IMR-90 (cell line): ENCODE measurements at places on chromosomes 2 and 18.

- DNase-seq: no peak
These were observed 283.5 kb downstream of the LRATD1 start for GRCh38 chr2:14915983-14916382.

DNA sequence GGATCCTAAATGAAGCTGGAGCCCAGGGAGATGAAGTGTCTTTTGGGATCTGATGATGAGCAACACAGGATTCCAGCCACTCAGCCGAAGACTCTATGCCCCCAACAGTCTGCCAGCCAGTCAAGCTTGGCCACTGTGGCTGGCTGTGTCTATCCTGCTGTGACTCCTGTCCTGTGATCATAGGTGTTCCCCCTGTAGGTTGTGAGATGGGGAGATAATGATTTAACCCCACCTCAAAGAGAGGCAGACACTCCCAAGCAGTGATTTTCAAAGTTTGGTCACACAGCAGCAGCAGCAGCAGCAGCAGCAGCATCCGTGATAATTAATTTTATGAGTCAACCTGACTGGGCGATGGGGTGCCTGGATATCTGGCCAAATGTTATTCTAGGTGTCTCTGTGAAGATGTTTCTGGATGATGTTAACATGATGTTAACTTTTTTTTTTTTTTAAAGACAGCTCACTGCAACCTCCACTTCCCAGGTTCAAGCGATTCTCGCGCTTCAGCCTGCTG lies 21.4 kb upstream of the RHOB start:
- DNase-seq: peak; percentile 74

GRCh38 chr2:162030363-162031190 lies 43.4 kb downstream of the DPP4 start:
- DNase-seq: no peak

DNA sequence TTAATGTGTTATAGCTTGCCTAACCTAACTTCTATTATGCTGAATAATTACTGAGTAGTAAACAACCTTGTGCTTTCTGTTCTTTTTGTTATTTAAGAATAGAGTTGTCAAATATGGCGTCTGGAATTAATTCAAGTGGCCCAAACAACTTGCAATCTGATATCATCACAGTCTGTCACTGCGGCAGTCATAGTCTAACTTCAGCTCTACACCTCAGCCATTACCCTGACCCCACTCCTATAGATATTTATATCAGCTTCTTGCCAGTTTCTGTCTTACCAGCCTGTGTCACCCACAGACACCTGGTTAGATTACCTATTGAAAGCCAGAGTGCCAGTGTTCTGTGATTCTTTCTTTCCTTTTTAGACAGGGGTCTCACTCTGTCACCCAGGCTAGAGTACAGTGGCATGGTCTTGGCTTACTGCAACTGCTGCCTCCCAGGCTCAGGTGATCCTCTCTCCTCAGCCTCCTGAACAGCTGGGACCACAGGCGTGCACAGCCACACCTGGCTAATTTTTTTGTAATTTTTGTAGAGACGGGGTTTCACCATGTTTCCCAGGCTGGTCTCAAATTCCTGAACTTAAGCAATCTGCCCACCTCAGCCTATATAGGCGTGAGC lies 14.1 kb upstream of the KLHL41 start:
- no peak for DNase-seq

- no peak for DNase-seq
These were observed 263.0 kb downstream of the EIPR1 start for GRCh38 chr2:3114406-3115185.

DNA sequence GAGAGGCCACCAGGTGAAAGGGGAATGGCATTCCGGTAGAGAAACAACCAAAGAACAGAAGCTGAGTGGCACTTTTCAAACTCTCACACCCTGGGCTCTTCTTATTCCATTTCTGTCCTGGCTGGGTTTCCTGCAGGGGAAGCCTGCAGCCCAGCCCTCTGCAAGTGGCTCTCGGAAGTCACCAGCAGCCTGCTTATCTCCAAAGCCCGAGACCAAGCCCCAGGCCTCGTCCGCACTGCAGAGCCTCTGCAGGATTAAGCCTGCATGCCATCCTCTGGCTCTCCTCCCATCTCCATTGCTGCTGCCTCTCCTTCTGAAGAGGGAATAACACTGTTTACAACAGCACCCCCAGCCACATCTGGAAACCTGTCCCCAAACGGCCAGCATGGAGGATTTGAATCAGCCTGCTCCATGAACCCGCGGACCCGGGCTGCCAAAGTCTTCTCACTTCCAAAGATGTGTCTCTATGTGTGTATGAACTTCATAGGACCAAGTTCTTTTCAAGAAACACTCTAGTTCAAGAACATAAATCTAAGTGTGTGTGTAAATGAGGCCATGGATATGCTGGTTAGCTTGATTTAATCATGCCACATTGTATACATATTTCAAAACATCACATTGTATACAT lies 54.2 kb downstream of the DIPK1C start:
- no peak for DNase-seq

GRCh38 chr2:204550751-204551511 lies 5.7 kb downstream of the PARD3B start:
- DNase-seq: peak; percentile 96

GRCh38 chr2:195658541-195658890 lies 1.5 kb downstream of the SLC39A10 start:
- DNase-seq: peak; percentile 90

GRCh38 chr2:102069311-102069974 lies 73.1 kb upstream of the IL1R1 start:
- DNase-seq: no peak

- peak; percentile 28 for DNase-seq
These were observed 33.4 kb downstream of the VAPA start for GRCh38 chr18:9947248-9947647.

DNA sequence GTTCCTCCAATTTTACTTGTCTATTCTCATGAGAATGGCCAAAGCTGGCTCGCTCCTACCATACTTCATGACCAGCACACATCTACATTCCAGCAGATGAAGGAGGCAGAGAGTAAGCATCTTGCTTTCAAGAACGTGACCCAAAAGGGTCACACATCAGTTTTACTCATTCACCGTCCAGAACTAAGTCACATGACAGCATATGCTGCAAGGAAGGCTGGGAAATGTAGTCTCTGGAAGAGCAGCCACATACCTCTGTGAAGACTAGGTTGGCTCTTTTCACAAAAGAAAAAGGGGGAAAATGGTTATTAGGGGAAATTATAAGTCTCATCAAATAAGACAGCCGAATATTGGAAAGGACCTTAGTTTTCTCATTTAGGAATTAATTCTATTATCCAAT lies 835.3 kb downstream of the EPHA4 start:
- peak; percentile 3 for DNase-seq

DNA sequence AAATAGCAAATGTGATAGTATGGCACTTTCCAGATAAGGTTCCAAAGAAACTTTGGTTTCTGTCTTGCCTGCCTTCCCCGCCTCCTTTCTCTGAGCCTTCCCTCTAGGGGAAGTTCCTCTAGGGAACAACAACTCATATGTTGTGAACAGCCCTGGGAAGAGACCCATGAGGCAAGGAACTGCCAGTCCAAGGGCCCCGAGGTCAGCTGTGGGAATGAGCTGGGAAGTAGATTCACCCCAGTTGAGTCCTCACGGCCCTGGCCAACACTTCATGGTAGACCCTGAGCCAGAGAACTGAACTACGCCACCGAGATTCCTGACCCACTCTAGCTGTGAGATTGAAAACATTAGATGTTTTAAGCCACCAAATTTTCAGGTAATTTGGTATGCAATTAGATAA lies 154.5 kb upstream of the CCDC68 start:
- DNase-seq: no peak

GRCh38 chr2:17962876-17963275 lies 84.4 kb downstream of the KCNS3 start:
- DNase-seq: peak; percentile 40

- no peak for DNase-seq
These were observed 335 bp downstream of the ERFE start for GRCh38 chr2:238159071-238159539.

- DNase-seq: no peak
These were observed 54.0 kb upstream of the OTX1 start for GRCh38 chr2:62996534-62997186.

DNA sequence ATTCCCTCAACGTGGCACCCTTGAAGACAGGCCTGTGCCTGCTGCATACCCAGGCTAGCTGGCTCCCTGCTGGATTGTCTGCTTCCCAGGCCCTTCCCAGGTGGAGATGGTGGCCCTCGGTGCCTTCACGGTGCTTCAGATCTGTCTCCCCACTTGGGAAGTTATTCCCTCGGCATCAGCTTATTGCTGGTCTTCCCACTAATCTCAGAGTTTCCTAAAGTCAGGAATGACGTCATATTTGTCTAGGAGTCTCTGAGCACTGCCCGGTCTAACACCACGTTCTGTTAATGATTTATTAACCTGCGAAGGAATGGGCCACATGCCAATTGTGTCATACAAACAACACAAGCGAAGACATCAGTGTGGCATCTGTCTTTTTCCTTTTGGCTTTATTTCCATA lies 269.8 kb upstream of the ID2 start:
- no peak for DNase-seq

DNA sequence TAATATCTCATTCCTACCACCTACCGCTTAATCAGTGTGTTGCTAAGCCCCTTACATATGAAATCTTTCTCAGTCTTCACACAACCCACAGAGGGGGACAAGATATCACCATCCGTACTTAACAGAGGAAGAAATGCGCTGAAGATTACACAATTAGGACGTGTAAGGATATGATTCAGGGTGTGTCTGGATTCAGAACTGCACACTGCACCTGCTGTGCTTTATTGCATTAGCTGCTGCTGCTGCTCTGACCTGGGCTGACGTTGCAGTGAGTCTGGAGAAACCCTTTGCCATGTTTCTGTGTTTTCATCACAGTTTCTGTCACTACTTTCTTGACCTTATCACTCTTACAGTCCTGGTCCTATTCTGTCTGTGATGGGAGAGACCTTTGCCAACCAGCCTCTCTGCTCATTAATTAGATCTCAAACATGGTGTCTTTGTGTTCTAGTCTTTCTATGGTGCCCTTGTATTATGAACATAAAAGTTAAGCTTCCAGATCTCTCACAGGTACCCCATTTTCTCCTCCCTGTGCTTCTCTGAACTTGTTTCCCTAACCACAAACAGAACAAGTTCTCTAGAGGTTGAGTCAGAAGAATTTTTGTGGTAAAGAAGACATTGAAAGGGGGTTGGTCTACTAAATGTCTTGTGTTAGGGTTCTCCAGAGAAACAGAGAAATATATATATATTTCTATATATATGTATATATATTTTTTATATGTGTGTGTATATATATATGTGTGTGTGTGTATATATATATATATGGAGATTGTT lies 92.9 kb upstream of the CYP1B1 start:
- DNase-seq: peak; percentile 69

DNA sequence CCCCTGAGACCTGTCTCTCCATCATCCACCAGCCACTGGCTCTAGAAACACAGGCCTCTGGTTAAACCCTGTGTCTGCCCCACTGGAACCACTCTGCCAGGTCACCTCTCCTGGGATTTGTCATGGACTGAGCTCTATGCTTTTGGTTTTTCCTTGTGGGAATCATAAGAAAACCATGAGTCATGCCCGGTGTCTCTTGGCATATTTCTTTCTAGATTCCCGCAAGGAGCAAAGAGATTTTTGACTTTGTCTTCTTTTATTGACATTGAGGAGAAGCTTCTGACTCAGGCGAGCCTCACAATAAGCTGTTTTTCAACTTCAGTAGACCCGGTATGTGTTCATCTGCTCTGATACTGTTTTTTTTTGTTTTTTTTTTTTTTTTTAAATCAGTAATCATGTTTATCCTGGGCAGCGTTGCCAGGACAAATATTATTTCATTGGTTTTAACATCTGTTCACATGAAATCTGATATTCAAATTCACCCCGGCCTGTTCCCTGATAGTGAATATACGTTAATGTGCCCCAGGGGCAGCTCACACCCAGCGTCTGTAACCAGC lies 207.1 kb downstream of the ACKR3 start:
- DNase-seq: peak; percentile 35

DNA sequence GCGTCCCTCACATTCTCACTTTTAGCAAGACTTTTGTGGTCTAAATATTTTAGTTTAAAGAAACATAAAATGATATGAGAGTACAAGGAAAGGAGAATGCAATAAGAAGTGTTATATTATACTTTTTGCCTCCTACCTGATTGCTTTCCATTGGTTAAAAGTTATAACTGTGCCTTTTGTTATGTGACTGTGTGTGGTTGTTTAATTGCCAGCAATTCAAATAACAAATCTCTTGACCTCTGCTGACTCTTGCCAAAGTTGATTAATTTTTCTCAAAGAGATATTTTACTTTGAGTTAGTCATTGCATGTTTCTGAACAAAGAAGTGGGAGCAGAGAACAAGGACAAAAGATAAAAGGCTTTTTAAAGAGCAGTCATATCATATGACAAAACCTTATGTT lies 599.5 kb downstream of the SUCLG1 start:
- DNase-seq: no peak

DNA sequence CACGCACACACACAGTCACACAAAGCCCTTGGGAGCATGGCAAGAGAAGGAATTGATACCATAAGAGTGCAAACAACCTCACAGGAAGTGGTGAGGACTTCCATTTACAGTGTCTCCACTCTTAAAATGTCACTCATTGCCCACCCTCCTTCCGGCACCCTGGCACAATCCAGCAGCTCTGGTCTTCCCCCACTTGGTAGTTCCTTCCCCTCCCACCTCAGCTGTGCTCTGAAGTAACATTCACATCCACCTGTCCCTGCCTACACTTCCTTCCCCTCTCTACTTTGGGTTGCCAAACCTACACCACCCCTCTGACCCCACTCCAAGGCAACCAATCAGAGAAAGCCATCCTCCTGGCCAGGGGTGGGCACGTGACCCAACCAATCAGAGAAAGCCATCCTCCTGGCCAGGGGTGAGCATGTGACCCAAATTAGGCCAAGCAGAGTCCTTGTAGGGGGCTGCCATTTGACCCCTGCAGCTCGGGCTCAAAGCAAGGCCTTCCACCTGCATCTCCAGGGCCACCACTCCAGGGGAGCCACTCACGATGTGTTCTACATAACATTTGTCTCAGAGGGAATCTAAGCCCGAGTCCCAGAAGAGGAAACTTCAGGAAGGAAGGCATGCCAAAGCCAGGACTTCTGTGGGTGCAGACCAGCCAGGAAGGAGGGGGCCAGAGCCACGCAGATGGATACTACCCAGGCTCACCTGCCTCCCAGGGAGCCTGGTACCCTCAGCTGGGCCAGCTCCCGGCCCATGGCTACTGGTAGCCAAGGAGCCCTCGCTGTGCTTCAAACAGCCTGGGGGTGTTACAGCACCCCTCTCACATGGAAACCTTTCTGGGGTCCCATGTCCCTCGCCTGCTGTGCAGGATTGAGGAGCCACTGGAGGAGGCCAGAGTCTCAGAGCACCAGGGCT lies 21.2 kb downstream of the CYP26B1 start:
- no peak for DNase-seq

DNA sequence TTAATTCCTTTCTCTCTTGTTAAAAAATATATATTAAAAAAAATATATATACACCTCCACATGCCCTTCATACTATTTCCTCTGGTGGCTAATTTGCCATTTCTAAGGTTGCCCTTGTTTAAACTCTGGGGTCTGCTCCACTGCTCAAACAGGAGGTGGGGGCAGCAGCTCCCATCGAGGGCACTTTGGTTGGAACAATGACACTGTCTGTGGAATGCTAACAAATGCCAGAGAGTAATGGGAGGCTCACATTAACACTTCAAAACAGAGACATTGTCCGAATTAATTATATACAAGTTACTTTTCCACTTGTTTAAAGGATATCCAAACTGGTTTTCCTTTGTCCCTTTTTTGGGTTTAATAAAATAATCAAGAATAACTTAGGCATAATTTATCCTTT lies 58.8 kb upstream of the CD302 start:
- no peak for DNase-seq
